ENCODE measurements at places on chromosomes 4 and X.

DNA sequence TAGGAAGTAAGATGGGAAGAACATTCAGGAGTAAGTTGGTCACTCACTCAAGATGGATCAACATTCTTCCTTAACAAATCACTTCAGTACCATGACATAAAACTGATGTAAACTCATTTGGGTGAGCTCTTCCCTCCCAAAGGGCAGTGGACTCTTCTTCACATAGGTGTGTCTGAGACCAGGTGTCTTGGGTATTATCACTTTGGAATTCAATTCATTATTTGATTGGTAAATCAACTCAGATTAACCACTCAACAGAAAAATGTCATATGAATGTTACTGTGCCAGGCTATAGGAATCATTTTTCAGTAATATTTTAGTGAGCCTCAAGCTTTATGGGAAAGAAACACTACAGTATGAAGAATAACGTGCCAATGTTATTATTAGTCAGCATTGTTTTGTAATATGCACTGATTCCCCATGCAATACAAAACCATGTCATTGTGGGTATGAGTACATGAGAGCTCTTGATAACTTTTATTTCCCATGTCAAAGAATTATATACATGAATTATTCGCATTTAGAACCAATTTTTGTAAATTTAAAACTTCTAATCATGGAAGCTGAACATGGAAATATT, 58.6 kb upstream of the ETNPPL start:
- no peak for DNase-seq

DNA sequence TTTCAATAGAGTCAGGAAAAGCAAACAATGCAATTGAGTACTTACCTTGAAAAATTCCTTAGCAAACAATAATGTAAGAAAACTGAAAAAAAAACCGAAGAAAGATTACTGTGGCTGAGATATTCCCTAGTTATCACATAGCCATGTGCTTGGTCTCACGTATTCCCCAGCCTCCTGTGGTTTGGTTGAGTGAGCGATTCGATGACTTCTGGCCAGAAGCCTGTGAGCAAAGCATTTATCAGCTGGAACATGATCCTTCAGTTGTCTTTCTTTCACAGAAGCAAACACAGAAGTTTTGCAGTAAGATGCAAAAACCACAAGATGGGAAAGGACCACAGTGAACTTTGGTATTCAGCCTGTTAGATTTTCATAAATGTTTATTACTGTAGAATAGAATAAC, 1754.3 kb upstream of the AGA start:
- DNase-seq = no peak

- DNase-seq = no peak
Measured at GRCh38 chr4:33948921-33949320, 2295.4 kb downstream of the ARAP2 start.

GRCh38 chr4:61374447-61374891, 174.3 kb downstream of the ADGRL3 start:
- no peak for DNase-seq

- no peak for DNase-seq
Measured at GRCh38 chrX:134315866-134316265, 78.9 kb downstream of the CCDC160 start.

DNA sequence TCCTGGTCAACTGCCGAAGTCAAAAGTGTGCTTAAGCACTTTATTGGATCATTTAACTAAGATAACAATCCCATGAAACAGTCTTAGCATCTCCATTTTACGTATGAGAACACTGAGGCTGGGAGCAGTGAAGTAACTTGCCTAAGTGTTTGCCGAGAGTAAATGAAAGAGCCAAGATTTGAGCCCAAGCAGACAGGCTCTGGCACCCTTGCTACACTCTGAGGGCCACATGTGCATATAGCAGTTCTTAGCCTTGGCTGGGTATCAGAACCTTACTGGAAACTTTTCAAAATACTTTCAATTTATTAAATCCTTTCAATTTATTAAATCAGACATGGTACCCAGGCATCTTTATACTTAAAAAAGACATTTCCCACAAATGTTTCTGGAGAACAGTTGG, 225.9 kb downstream of the NR3C2 start:
- DNase-seq = no peak

- no peak for DNase-seq
Measured at GRCh38 chr4:97866821-97867556, 276.3 kb downstream of the STPG2 start.

- no peak for DNase-seq
Measured at GRCh38 chr4:174882317-174882992, 35.7 kb upstream of the ADAM29 start.

GRCh38 chr4:156169011-156169410, 215.3 kb upstream of the CTSO start:
- peak; percentile 19 for DNase-seq

- no peak for DNase-seq
Measured at GRCh38 chr4:172392741-172393140, 579.5 kb downstream of the GALNTL6 start.

GRCh38 chr4:156346959-156347385, 393.3 kb upstream of the CTSO start:
- DNase-seq = no peak

GRCh38 chrX:26722666-26723428, 506.9 kb downstream of the MAGEB5 start:
- no peak for DNase-seq

- no peak for DNase-seq
Measured at GRCh38 chr4:52643785-52644244, 15.3 kb downstream of the USP46 start.

DNA sequence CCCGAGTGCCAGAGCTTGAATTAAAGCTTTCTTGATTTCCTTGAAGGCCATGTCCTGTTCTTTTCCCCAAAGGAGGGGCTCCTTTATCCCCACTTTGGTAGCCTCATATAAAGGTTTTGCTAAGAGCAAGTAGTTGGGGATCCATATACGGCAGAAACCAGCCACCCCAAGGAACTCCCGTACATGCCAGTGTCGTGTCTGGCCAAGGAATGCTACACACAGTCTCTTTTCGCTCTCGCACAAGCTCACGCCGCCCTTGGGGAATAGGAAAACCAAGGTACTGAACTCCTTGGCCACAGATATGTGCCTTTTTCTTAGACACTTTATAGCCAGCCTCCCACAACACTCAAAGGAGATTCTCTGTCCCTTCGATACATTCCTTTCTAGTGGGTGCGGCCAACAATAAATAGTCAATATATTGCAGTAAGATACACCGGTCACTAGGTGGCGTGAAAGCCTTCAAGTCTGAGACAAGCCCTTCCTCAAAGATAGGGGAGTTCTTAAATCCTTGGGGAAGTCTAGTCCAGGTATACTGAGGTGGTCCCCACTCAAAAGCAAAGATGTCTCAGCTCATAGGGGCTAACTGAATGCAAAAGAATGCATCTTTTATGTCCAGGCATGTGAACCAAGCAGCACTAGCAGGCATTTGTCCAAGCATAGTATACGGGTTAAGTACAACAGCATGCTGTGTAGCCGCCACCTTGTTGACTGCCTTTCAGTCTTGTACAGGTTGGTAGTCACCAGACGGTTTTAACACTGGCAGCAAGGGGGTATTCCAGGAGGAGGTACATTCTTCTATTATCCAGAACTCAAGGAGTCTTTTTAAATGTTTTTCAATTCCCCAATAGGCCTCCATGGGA, 57.8 kb upstream of the XAGE1B start:
- DNase-seq = peak; percentile 60

- no peak for DNase-seq
Measured at GRCh38 chr4:8401665-8402064, 38.9 kb downstream of the ACOX3 start.

DNA sequence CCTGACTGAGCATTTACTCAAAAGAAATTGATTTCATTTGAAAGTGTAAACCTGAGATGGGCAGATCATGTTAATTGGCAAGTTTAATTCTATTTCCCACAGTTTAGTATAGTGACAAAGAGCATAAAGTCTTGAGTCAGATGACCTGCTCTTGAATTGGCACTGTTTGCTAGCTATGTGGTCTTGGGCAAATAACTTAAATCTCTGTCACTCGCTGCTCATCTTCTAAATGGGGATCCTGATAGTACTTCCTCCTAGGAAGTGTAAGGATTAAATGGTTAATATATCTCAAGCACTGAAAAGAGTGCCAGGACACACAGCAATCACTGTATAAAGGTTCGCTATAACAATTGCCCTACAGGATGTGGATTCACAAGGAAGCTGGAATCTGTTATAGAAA, 242.8 kb upstream of the JADE1 start:
- DNase-seq = no peak

GRCh38 chr4:13698296-13698695, 70.8 kb upstream of the BOD1L1 start:
- DNase-seq = no peak
